ENCODE measurements at places on chromosomes 5 and 9. TPM values are rescaled to one million over a fixed set of nuclear protein-coding genes. Genes with fewer than 3 reads are reported as not detected.

Gene PTGER4
- total RNA-seq = 13.2 TPM

GRCh38 chr9:567747-568305 lies 273.7 kb upstream of the DMRT1 start:
- DNase-seq = no peak

DNA sequence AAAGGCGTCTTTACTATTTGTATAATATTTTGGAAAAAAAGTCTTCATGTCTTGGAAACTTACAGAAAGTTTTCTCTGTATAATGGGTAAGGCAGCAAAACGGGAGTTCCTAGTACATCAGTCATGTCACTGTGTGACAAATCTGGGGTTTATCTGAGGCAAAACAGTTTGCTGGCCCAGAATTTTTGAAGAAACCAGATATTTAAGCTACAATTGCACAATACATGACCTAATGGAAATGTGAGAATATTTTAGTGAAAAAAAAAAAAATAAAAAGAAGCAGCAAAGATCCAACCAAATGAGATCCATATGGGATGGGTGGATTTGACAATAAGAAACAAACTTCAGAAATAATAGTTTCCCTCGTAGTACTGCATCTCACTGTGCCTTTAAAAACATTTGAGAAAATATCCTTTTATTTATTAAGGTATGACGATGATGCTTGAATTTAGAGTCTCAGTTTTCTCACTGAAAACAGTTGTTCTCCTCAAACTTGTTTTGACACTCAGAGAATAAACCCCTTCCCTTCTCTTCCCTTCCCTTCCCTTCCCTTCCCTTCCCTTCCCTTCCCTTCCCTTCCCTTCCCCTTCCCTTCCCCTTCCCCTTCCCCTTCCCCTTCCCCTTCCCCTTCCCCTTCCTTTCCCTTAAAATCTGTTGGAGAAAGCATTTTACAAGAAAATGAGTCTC lies 180.5 kb upstream of the TUT7 start:
- no peak for DNase-seq

DNA sequence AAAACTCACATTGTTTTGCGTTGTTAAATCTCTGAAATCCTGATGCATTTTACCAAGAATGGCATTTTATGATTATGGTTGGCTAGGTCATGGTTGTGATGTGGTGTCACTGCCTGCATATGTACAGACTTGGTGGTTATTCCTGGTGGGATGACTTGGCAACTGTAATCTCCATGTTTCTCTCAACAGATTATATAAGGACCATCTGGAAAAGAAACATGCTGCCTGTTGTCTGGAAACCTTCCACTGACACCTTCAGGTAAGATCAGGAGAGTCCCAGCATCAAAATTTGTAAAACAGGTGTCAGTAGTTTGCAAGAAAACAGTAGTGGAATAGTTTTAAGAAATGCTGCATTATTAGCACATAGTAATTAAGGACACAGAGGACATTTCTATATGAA lies 3.0 kb upstream of the ACER2 start:
- DNase-seq = no peak

GRCh38 chr5:127024821-127025220 lies 5.5 kb downstream of the MARCHF3 start:
- no peak for DNase-seq

Gene DMRT3
- not detected for total RNA-seq

GRCh38 chr9:130997395-130997684 lies 11.6 kb upstream of the LAMC3 start:
- DNase-seq = no peak

- no peak for DNase-seq
Observed at GRCh38 chr5:151047814-151048425, 27.5 kb downstream of the GPX3 start.

DNA sequence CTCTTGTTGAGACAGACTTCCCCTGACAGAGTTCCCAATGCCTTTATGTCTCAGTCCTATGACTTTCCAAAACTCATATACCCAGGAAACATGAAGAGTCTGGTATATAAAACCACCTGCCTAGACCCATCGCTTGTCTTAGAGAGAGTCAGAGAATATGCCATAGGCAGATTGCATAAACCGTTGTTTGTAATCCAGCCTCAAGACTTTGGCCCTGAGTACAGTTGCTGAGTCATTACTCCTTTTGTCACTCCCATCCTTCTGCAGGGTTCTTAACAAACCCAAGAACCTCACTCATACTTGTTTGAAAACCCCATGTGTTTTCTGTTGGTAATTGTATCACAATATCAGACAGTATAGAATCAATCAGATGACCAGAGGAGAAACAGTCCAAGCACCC lies 616.3 kb downstream of the SLCO4C1 start:
- peak; percentile 4 for DNase-seq

DNA sequence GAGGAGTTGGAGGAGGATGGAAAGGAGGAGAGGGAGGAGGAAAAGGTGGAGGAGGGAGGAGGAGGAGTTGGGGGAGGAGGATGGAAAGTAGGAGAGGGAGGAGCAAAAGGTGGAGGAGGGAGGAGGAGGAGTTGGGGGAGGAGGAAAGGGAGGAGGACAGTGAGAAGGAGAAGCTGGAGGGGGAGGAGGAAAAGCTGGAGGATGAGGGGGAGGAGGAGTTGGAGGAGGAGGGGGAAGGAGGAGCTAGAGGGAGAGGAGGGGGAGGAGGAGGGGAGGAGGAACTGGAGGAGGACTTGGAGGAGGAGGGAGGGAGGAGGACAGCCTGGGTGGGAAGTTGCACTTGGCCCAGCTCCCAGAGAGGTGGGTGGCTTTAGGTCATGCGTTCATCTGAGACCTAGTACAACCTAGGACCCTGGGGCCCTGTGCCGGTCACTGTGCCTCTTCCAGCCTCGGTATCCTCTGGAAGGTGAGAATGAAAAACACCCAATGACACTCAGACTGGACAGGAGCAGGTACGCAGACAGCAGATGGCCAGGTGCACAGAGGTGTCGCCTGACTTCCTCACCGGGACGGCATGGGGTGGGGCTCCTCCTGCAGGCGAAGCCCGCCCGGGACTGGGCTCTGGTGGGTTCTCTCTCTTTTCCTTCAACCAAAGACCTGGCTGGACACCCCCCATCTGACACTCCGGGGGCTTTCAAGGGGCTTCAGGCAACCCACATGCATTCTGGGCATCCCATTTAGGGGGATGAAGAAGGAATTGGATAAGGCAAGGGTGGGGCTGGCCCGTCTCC lies 12.2 kb upstream of the SLC2A6 start:
- DNase-seq = no peak

DNA sequence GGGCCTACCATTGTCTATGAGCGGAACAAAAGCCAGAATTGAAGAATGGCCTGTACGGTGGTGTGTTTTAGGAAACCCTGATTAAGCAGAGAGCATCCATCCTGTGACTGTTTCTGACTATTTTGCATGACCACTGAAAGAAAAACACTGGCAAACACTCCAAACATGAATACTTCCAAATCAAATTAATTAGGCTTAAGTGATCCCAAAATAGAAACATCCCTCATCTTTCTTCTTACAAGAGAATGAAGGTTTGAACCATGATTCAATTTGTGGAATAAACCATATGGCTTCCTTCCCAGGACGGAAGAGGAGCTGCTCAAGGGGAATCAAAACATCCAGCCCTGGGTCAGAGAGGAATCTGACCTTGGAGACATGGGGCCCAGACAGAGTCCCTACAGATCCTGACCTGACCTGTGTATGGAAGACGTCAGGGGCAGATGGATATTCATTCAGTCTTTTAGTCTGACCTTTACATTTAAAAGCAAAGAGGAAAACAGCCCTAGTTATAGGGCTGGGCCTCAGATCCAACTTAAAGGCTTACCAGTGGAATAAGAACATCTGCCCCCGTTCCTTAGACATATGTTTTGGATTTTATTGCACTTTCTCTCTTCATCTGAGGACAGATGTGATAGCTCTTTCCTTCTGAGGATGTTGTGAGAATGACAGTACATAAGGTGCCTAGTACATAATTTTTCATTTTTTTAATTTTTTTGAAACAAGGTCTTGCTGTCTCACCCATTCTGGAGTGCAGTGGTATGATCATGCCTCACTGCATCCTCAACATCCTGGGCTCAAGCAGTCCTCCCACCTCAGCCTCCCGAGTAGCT lies 17.6 kb upstream of the RECK start:
- DNase-seq = no peak

DNA sequence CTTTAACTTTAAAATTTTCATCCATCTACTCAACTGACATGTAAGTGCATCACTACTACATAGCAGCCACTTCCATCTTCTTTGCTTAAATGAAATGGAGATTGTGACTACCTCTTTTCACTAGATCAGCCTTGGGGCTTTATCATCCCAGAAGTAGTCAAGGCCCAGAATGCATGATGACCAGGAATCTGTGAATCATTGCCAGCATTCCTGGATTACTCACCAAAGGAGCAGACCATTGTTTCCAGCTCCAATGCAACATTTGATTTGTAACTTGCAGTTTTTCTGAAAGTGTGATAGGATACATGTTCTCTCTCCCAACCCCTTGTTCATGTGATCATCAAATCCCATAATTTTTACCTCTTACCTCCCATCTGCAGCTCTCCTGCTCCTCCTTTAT lies 65.1 kb downstream of the PLPPR1 start:
- peak; percentile 5 for DNase-seq

Gene MEIKIN
- total RNA-seq = not detected

DNA sequence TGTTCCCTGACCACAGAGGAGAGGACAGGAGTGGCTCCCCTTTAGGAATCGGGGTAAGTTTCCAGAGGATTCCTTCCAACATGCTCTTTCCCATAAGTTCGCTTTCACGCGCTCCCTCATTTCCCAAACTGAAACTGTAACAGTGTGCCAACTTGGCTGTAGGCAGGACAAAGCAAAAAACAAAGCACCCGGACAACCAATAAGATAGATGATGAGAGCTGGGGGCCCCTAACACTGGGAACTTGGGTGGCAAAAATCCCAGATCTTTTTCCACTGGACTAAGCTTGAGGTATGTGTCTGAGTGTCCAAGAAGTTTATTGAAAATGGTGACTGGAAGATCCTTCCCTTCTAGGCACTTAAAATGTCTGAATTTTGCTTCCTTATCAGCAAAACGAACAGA lies 258.7 kb upstream of the IL12B start:
- DNase-seq = no peak

Gene SURF6
- total RNA-seq = 27.2 TPM

GRCh38 chr9:113922160-113922559 lies 46.1 kb downstream of the ZNF618 start:
- no peak for DNase-seq

- no peak for DNase-seq
Observed at GRCh38 chr9:121220996-121221663, 19.5 kb upstream of the RAB14 start.

Gene HMHB1
- total RNA-seq = not detected

DNA sequence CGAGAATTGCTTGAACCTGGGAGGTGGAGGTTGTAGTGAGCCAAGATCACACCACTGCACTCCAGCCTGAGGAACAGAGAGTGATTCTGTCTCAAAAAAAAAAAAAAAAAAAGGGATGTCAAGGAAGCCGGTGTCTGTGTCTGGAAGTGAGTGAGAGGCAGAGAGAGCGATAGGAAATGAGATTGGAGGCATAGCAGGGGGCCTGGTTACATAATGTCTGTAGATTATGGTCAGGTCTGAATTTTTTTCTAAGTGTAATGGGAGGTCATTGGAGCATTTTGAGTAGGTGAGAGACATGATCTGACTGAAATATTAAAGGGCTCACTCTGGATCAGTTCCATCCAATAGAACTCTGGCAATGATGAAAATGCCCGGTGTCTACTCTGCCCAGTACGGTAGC lies 40.4 kb upstream of the CTNNA1 start:
- DNase-seq = no peak

DNA sequence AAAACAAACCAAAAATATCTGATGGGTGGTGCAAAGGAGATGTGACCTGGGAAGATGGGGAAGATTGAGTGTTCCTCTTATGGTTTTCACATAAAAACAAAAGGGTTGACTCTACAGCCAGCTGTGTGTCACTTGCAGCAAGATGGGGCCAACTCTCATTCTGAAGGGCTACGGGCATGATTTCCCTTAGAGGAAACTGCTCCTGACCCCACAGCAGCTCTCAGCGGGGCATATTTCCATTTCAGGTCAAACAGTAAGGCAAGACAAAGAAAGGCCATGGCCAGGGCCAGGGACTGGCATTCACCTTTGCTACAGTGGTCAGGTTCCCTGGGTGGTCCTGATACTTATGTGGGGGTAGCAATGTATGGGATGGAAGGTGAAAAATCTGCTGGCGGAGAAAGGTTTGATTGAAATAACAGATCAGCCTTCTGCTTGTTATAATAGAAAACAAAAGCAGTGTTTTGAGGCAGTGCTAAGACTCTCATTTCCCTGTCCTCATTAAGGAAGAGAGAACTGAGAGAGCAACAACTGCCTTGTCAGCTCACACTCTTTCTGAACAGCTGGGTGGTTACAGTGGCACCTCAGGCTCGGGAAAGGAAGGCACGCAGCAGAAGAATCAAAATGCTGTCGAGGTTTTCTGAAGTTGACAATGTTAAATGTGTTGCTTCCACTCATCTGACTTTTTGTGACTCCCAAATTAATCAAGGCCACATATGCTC lies 120.7 kb upstream of the PCA3 start:
- no peak for DNase-seq

DNA sequence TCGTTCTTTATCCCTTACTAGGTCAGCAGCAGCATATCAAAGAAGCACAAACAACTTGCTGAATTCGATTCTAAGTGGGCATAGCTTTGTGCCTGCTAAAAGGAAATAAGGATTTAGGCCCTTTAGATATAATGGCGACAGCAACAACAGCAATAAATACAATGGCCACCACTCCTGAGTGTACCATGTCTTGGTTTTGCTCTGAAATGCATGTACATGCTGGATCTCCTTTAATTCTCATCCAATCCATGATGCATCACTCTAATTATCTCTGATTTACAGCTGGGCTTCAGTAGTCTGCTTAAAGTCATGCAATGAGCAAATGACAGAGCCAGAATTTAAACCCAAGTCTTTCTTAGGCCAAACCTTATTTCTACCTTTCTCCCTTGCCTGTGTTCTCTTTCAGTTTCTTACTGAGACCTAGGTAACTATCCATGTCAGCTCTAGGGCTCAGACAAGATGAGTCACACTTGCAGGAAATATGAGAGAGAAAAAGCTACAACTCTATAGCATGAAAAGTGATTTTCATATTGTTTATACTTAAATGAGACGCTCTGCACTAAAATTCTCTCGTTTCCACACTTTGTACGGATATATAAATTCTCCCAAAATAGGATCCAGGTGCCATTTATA lies 111.8 kb downstream of the HMHB1 start:
- peak; percentile 52 for DNase-seq

All from mammary epithelial cell (primary cell).